ENCODE measurements at places on chromosomes 12 and 14.

DNA sequence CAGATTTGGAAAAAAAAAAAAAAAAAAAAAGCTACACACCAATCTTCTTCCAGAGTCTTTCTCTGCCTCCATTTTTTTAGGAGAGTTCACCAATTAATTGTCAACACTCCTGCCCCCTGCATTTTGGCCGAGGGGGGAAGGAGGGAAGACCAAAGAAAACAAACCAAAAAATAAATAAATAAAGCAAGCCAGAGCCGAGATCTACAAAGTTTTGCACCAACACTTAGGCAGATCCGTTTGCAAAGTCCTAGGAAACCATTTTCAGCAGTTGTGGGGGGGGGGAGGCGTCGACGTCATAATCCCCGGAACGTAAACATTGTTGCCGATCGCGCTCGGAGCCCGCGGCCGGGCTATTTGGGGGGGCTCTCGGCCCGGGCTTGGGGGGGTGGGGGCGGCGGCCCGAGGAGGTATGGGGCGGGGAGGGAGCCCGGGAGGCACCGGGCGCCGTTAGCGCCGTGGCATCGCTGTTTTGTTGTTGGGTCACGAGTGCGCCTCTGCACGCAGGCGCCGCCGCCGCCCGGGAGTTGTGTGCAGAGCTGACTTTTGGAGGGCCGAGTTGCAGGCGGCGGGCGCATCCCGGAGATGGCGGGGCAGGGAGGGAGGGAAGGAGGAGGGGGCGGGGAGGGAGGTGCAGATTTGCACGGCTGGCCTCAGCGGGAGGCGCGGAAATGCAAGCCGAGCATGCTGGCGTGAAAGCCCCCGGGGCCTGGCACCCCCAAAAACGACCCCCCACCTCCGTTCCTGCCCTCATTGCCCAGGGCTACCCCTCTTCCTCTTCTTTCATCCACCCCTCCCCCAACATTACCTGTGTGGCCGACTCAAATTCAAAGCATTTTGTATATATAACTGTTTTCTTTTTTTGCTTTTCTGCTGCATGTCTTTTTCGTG, 598 bp downstream of the KDM2B start:
- DNase-seq: no peak

DNA sequence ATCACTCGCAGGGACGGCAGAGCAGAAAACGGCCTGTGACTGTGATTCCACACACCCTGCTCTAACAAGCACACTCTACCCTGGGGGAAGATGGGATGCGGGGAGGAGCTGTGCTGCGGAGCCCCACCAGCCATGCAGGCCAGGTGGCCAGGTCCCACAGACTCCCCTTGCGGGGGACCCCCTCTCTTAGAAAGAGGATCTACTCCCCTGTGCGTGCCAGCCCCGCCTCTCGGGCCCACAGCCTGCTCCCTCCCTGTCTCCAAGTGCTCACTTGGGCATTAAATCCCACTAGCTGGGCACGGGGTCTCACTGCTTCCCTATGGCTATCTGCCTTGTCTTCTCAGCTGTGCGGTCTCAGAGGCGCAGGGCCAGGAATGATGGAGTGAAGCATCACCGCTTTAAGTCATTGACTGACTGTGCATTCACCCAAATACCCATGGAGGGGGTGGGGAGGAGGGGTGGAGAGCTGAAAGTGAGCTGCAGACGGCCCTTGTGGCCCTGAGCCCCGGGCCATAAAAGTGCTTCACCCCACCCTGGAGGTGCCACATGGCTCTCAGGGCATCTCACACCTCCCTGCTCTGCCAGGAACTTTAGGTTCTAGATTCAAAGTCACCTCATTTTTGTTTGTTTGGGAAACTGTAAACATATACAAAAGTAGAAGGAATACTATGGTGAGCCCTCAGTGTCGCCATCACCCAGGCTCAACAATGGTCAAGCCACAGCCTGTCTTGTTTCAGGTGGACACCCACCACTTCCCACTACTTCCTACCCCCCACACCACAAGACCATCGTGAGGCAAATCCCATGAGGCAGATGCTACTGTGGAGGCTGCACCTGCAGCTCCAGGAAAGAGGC, 9.4 kb downstream of the STX2 start:
- DNase-seq: no peak

GRCh38 chr14:69614592-69614991, 3.2 kb downstream of the SUSD6 start:
- DNase-seq: no peak

GRCh38 chr12:107917912-107918800, 143.7 kb downstream of the ASCL4 start:
- DNase-seq: no peak

DNA sequence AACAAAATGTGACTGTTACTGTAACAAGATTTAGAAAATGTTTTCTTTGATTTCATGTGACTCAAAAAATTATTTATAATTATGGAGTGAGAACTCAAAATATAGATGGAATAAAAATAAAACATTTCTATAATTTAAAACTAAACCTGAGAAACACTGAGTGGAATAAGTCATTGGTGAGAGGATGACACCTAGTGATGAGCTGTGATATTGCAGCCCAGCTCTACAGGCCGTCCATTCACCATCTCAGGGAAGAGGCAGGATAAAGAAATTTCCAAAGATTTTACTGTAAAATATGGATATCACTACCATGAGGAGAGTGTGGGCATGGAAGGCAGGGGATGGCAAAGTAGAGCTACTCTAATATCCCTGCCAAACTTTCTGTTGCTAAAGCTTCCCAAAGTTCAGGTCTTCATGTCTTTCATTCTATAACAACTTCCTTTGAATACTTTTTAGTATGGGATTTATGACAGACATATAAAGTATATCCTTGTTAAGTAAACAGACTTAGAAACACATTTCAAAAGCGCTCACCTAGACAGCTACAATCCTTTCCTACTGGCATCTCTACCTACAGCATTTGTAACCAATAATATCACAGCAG, 308.0 kb downstream of the ITPR2 start:
- DNase-seq: no peak

GRCh38 chr14:67358924-67359774, 455 bp downstream of the ATP6V1D start:
- DNase-seq: no peak

- no peak for DNase-seq
Observed at GRCh38 chr14:37889087-37889486, 293.7 kb downstream of the TTC6 start.

DNA sequence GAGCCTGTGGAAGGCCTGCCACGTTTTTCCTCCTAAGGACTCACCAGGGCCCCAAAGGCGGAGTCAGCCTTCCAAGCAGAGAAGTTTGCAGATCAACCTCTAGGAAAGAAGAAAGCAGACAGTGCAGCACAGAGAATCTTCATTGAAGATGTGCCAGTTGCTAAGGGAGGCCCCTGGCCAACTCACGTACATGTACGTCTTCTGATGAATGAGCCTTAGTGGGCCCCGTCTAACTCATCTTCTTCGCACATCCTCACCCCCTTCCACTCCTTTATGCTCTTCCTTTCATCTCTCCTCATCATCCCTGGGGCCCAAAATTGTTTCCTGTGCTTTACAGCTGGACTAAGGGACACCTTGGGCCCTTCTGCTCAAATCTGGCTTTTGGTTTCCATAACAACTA, 703.0 kb upstream of the TBX3 start:
- no peak for DNase-seq

DNA sequence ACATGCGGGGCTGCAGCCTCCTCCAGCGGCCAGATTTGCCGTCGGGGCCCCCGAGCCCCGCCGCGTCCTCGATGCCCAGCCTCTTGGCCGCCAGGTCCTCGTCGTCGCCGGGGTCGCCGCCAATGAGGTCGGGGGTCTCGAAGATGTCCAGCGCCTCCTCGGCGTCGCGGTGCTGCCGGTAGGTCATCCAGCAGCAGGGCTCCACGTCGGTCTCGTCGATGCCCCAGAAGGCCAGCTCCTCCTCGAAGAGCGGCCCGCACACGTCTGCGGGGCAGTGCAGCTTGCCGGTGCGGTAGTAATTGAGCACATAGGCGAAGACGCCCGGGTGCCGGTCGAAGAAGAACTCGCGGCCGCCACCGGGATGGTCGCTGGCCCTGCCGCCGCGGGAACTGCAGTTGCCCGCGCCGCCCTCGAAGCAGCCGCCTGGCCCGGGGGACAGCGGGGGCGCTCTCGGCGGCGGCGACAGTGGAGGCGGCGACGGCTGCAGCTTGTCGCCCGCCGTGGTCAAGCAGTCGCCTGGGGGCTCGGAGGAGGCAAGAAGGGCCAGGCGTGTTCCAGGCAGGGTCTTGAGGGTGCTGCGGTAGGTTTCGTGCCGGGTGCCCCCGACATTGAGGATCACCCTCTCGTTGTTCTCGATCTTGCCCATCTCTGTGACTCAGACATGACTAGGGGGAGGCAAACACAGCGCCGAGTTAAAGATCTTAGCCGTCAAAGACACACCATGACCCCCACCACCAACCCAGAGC, 2.1 kb downstream of the KCNC2 start:
- no peak for DNase-seq

Measured in epithelial cell of proximal tubule (primary cell).